ENCODE measurements at places on chromosomes 3 and 15.

GRCh38 chr15:81830520-81830919, 215.3 kb downstream of the MEX3B start:
- DNase-seq: no peak

- no peak for DNase-seq
Observed at GRCh38 chr3:186081678-186082077, 27.2 kb downstream of the ETV5 start.

GRCh38 chr3:178785961-178786360, 249.7 kb downstream of the KCNMB2 start:
- no peak for DNase-seq

DNA sequence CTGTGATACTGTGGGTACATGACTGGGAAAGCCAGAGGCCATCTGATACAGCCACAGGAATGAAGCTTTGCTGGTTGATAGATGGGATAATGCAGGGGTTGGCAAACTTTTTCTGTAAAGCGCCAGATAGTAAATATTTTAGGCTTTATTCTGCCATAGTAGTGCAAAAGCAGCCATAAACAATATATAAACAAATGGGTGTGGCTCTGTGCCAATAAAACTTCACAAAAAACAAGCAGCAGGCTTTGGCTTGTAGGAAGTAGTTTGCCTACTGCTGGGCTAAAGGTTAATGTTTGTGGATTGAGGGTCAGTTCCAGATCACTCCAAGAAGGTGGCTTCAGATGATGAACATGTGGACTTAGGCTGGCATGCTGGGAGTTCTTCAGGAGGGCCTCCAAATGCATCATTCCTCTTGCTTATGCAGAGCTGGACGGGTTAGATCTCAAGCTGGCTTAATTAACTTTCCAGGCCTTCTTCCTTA, 305.7 kb downstream of the RPLP1 start:
- no peak for DNase-seq

- no peak for DNase-seq
Observed at GRCh38 chr3:188185717-188186251, 31.8 kb downstream of the LPP start.

DNA sequence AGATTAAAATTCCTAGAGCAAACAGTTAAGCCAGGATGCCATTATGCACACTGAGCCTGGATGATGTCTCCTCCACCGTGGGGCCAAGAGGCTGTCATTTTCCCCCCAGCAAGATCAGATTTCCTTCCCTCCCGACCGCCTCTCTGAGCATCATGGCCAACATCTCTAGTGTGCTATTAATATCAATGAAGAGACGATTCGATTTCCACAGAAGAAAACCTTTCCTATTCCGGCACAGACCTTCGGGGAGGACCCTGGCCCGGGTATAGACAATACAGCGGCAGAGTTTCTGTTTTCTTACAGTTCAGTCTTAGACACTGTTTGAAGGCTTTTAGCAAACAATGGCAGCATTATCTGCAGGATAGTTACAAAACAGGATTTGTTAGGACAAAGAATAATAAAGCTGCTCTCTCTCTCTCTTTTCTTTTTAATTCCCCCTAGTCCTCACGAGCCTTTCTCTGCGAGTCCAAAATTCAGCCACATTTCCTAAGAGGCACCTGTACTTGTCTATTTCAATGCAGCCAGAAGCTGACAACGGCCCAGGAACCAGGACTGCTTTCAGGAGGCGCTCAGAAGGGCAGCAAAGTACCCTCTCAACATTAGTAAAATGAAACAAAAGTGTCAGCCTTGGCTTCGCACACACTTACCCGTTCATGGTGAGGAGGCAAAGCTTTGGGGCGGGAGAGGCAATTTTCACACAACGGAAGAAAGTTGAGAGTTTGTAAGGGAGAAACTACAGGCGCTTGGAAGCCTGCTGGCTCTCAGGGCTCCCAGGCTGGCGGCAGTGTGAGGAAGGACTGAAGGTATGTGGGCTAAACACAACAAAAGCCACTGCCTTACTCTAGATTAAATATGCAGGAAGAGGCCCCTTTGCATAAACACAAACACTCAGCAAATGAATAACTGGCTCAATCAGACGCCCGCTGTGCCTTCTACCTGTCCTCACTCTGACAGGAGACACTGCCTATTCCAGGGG, 278.0 kb downstream of the FOXP1 start:
- no peak for DNase-seq

- DNase-seq: no peak
Observed at GRCh38 chr3:120756061-120756460, 13.5 kb downstream of the GTF2E1 start.

DNA sequence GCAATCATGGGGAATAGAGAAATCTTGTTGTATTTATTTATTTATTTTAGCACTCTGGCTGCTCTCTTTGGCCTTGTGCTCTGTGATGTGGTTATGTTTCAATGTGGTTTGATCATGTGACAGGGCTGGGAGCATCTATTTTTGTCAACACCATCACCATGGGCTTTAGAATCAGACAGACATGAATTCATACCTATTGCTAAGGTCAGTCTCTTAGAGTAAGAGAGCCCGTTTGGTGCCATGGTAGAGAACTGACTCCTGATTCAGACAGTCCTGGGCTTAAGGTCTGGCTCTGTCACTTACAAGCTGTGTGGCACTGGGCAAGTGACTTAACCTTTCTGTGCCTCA, 157.0 kb downstream of the RYR3 start:
- DNase-seq: no peak

DNA sequence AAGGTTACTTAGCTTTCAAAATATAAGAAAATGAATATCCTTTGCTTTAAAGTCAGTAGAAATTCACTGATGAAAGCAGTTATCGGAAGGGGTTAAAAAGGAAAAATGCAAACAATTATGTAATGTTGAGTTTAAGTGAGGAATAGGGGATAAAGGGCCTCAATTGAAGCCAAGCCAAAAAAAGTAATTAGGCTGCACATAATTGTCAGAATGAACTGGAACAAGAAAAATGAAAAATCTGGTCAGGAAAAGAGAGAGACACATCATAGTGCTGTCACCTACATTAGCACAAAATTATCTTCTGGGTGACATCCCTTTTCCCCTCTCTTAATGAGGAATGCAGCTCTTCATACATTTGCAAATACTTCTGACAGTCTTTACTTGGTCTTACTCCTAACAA, 48.8 kb upstream of the PIK3R4 start:
- no peak for DNase-seq

DNA sequence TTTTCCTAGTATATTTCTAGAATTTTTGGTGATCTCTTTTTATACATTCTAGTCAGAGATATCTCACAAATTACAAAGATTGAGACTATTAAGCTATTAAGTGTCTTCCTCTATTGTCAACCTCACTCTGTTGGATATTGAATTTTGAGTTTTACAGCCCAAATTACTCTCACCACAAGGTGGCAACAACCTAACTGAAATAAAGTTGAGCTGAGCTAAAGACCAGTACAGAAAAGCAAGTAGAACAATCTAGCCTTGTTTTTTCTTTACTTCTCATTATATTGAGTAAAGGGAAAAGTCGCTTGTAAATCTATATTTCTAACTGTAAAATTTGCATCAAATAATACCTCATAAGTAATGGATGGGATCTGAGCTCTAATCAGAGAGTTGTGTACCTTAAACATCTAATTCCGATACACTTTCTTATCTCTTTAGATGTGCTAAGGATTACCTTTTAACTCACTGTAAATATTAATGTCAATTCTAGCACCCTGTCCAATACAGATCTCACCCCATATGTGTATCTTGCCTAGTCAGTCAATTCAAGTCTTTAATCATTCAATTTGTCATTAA, 13.6 kb upstream of the COMMD2 start:
- DNase-seq: no peak

DNA sequence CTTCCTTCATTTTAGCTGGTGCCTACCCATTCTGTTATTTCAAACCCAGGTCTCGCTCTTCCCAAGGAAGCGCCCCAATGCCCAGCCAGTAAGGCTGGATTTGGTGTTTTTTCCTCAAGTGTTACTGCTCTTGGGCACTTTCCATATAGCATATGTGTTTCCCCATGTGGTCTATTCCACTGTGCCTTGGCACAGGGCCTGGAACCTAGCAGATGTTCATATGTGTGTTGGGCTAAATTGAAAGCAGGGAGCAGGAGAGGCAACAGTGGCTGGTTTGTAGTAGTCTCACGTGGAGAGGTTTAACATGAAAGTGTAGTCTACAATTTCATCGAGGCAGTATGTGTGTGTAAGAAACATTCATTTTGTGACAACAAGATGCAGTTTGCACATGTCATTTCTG, 48.2 kb upstream of the TEX264 start:
- no peak for DNase-seq

GRCh38 chr3:43155464-43156121, 49.7 kb upstream of the POMGNT2 start:
- DNase-seq: no peak

DNA sequence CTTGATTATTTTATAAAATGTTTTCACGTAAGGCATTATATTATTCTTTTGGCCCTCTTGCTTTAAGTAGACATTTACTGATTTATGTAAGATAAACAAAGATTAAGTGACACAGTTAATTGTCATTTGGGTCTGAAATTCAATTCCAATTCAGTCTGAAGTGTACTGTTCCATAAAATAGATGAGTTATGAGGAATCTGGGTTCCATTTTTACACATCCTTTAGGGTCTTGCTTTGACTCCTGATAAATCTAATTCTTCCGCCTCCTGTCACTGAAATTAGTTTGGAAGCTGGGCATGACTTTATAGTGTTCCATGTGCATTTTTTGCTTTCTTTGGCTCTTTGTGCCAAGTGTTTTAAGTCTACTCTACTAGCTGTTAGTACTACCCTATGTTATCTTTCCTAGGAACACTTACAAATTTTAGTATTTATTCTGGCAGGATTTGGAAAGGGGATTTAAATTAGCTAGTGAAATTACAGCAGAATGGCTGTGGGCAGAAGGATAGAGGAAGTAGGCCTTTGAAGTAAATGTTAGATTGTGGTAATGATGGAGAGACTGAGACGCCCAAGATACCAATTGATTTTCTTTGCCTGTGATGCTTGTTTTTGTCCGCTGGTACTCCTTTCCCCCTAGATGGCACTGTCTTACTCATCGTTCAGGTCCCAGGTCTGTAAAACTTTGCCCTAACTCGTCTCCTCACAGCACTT, 14.3 kb downstream of the ARL8B start:
- no peak for DNase-seq

DNA sequence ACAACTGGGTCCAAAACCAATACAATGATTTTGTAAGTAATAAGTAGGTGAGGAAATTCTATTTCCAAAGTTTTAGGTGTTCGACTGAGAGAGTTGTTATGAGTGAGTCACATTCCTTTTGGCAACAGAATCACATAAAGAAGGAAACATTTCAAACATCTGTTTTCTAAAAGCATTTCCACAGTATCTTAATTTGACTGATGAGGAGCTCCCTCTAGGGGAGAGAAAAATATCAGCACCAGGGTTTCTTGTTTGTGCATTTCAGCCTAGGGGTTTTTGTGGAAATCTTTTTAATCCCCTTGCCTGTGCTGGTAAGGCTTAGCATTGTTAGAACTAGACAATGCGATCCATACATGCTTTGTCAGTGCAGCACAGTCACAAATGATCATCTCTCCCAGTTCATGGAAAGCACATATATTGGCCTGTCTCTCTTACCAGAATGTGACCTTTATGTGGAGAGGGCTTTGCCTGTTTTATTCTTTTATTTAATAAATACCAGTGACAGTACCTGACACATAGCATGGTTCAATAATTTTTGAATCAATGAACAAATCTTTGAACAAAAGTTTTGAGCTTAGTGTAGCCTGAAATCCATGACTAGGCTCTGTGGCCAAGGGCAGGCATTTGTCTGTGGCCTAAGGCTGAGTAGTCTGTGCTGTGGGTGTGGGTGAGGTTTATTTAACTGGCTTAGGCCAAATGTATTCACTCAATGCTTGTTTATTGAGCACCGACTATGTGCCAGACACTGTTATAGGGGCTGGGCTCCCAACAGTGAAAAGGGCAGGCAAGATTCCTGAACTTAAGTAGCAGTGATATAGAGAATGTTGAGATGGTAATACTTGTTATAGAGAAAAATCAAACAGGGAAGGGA, 21.1 kb upstream of the IQCF6 start:
- no peak for DNase-seq

- no peak for DNase-seq
Observed at GRCh38 chr3:107452436-107452835, 70.3 kb upstream of the BBX start.

DNA sequence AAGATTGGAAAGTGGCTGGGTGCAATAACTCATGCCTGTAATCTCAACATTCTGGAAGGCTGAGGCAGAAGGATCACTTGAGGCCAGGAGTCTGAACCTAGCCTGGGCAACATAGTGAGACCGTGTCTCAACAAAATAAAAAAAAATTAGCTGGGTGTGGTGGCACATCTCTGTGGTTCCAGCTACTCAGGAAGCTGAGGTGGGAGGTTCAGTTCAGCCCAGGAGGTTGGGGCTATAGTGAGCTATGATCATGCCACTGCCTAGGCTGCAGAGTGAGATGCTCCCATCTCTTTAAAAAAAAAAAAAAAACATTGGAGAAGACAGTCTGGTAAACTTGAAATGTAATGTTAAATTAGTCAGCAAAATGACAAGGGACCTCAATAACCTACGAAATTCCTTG, 57.9 kb downstream of the STAG1 start:
- no peak for DNase-seq

DNA sequence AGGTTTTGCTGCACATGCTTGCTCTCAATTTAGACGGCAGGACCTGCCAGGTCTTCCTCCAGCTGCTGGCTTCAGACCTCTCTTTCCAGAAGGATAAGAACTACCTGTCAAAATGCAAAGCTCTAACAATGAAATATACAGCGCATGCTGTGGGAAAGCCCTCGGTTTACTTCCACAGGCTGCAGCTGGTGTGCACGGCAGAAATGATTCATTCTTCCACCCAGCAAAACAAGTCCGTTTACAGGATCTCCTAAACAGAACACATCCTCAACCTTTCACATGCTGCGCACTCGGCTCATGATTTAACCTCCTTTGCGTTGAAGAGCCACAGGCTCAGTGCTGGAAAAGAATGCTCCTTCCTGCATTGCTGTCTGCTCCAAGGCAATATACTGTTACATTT, 92.4 kb upstream of the WNT5A start:
- DNase-seq: no peak

DNA sequence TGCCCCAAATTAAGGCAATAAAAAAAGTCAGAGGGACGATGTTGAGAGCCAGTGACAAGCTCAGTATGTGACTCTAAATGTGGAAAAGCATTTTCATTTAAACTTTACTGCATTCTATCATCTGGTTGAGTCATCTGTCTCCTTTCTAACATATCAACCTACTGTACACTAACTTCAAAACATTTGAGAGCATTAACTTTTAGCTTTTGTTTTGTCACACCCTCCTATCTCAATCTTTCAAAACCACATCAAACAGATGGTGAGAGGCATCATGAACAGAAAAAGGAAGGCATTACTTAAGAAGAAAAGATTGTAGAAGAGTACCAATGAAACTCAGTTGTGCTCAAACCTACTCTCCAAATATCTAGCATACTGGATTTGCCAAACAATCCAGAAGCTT, 4.8 kb downstream of the LRRC58 start:
- DNase-seq: no peak

Measured in stimulated activated CD4-positive, alpha-beta T cell treated with anti-CD3 and anti-CD28 coated beads, TNF-alpha, amount 100 ng/mL, for 1 hour (primary cell).